ENCODE measurements at places on chromosomes 6 and 20.

- DNase-seq, result no peak
Measured at GRCh38 chr6:131687022-131687421, 14.2 kb downstream of the OR2A4 start.

DNA sequence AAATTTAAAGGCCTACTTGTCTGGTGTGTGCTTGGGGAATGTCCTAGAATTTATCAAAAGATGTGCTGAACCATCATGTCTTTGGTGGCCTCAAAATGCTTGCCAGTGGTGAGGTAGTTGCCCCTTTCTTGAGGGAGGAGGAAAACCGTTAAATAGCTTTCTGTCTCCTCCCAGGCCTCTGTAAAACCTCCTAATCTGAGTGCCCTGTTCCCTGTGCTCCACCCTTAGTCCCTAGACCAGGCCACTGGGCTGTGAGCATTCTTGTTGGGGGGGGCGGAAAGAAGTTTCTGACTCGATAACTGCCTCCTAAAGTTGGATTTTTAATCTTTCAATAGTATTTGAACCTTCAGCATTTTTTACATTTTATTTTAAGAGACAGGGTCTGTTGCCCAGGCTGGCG, 23.1 kb downstream of the JARID2 start:
- no peak for DNase-seq

GRCh38 chr6:3405679-3406078, 51.2 kb downstream of the SLC22A23 start:
- no peak for DNase-seq

DNA sequence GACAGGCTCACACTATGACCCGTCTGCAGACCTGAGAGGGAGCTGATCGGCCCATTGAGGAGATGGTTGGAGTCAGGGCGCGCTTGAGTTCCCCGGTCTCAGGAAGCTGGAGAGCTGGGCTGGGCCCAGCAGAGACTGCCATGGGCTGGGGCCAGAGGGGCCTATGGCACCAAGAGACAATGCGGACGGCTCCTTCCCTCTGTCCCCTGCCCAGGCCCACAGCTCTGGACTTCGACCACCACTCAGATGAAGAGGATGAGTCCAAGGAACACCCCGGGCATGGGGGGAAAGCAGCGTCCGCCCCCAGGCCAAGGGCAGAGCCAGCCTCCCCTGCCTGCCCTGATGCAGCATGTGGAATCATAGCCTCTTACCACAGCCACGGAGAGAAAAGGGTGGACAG, 40.2 kb upstream of the PHACTR3 start:
- DNase-seq, result no peak

Data from stimulated activated CD8-positive, alpha-beta memory T cell treated with anti-CD3 and anti-CD28 coated beads, Interleukin-7, amount 100 ng/mL, for 1 hour (primary cell).